ENCODE measurements at places on chromosomes 16 and 17.

DNA sequence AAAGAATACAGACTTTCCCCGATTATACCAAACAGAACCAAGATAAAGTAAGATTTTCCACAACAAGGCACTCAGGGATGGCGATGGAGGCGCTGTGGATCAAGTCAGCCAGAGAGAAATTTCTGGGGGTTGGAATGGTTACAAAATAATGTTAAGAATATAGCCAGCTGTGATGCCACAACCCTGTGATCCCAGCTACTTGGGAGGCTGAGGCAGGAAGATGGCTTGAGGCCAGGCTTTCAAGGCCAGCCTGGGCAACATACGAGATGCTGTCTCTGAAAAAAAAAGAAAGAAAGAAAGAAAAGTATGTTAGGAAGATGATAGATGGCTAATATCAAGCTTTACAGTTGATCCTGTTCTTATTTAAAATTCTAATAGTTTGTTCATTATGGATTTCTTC, 10.6 kb upstream of the ALOX12 start:
- no peak for DNase-seq

DNA sequence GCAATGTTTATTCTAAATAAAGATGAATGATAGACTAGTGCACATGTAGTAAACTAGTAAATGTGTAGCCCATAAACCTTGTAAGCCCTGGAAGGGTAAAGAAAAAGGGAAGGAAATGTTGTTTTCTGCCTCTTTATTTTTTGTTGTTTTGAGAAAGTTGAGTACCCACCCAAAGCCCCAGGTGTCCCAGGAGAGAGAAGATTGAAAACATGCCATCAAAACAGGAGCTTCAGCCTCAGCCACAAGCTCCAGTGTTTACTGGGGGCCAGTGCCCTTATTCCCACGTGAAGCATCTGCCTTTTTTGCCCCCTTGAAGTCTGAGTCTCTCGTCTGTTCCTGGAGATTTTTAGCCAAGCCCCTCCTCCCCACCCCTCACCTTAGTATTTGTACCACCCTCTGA, 121.5 kb downstream of the PRKCB start:
- no peak for DNase-seq

DNA sequence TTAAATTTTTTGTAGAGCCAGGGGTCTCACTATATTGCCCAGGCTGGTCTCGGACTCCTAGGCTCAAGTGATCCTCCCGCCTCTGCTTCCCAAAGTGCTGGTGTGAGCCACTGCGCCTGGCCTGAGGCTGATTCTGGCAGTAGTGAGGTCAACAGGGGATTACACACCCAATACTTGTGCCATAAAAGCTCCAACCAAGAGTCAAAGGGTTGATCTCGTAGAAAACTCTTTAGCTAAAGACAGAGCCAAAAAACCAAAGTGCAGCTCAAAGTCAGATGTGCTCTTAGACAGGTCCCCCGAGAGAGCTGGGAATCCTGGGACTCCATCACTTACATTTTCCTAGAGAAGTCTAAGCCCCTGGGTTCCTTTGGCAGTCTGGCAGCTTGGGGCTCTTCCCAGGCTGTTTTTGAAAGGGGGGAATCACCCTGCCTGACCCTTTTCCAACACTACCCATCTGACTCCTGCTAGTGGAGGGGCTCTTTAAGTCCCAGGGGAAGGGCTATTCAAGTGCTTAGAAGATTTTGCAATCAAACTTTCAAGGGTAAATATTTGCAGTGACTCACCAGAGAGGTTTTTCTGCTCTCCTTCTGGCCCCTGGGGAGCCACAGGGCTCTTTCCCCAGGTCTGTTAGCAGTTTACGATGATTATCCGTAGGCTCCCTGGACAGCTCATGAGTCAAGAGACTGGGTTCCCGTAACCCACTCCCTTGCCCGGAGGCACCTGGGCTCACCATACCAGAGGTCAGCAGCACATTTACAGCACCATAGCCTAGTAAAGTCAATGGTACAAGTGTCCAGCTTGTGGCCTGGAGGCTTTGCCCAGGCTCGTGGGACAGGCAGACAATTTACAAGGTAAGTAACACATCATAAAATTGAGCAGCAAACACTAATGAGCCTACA, 408.7 kb downstream of the SLC39A11 start:
- DNase-seq, result peak; percentile 96

DNA sequence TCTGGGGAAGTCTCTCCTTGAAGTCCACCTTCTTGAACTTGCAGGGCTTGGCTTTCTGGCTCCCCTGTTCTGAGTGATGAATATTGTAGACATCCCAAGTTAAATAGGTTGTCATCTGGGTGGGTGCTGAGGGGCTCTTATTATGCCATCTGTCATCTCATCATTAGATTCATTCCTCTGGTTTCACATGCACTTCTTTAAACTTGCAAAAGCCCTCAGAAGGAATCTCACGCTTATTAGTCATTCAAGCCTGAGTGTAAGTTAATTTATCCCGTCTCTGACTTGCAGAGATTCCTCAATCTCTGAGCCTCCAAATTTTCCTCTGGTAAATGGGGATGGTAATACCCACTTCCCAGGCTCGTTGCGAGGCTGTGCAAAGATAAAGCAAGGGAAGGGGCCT, 5.7 kb downstream of the MGAT5B start:
- peak; percentile 67 for DNase-seq

DNA sequence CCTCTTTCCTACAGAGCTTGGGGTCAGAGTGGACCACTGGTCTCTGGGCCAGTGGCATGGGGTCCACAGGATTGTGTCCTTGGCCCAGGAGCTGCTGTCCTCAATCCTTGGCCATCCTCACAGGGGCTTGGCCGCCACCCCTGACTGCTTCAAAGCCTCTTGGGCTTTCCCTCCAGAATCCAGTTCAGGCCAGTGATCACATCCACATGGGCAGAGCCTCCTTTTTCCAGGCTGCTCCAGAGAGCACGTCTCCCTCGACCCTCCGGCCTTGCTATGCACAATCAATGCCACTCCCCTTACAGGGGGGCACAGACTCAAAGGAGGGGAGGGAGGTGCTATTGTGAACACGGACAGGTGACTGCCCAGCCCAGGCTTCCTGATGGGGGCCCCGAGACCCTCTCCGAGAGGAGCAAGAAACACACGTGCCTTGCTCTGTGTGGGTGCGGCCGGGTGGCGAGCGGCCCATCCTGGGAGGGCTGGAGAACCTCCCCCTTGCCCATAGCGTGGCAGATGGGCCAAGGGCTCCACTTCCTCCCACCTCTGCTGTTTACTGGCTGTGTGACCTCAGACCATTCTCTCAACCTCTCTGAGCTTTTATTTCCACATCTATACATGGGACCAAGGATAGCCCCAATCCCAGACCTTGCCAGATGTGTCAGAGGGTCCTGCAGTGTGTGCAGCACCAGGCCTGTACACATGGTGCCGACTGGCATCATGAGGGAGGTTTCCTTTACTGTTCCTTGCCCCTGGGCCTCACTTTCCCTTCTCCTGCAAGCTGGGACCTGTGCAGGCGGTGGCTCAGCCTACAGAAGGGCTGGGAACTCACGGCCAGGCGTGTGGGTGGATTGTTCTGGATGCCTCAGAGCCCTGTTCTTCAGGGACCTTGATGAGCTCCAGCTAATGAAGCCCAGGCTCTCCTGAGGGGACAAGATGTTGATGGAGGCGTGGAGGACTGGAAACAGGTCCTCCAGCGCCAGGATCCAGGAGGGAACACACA, 229.0 kb upstream of the GSE1 start:
- no peak for DNase-seq

- DNase-seq, result no peak
Observed at GRCh38 chr16:47129755-47130435, 13.8 kb downstream of the NETO2 start.

GRCh38 chr17:39676198-39676819, 8.1 kb downstream of the PNMT start:
- DNase-seq, result no peak

DNA sequence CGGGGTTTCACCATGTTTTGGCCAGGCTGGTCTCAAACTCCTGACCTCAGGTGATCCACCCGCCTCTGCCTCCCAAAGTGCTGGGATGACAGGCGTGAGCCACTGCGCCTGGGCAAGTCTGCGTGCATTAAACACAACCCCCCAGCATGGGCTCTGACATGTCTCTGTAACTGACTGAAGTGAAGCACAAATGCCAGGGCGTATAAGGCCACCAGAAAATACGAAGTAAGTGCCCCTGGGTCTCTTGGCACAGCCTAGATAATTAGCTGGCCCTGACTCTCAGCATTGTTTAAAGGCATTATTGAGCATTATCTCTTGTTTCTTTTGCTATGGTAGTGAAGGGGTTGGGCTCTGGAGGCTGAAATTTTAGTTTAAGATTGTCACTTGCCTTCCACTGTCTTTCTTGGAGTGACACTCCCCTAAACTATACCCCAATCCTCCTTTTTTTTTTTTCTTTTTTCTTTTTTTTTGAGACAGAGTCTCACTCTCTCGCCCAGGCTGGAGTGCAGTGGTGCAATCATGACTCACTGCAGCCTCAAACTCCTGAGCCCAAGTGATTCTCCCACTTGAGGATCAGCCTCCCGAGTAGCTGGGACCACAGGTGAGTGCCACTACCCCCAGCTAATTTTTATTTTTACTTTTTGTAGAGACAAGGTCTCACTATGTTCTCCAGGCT, 8.2 kb upstream of the SEC14L1 start:
- no peak for DNase-seq

- DNase-seq, result no peak
Observed at GRCh38 chr17:77995146-77995852, 36.8 kb downstream of the TNRC6C start.

- DNase-seq, result no peak
Observed at GRCh38 chr17:13509527-13509926, 92.2 kb downstream of the HS3ST3A1 start.

GRCh38 chr17:78034429-78035091, 76.1 kb downstream of the TNRC6C start:
- DNase-seq, result no peak

GRCh38 chr16:21037736-21038135, 112.9 kb downstream of the DNAH3 start:
- DNase-seq, result no peak

GRCh38 chr17:13822700-13823099, 221.0 kb upstream of the HS3ST3A1 start:
- DNase-seq, result no peak

- DNase-seq, result no peak
Observed at GRCh38 chr16:67999985-68000384, 701 bp upstream of the DPEP2 start.

- no peak for DNase-seq
Observed at GRCh38 chr17:58238147-58238634, at the start of gene LPO. LPO (plus strand) TSS chr17:58238584; CDS start chr17:58242980, 4,396 bp downstream.

DNA sequence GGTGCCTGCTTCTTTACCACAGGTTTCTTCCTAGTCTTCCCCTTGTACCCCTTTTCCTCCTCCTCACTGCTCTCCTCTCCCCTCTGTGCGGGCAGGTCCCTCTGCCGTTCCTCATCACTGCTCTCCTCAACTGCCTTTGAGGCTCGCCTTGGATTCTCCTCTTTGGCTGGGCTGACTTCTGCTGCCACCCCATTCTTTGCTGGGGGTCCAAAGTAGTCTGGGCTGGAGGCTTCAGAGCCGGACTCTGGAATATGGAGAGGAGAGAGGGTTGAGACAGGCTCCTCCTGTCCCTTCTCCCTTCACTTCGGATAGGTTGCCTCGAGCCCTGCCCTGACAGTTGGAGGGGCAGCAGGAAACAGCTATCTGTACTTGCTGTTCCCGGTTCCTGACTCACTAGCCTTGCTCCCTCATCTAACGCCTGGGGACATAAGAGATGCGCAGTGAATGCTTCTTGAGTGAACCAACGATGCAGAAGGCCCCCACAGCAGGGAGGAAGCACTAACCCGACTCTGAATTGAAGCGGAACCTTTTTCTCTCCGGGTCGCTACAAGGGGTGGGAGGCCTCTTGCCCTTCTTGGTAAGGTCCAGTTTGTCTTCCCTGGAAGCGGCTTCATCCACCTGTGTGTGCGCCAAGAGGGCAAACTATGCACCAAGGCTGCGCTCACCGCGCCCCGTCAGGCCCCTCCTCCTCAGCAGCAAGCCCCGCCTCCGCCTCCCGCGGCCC, 655 bp downstream of the HIRIP3 start:
- DNase-seq, result no peak

GRCh38 chr17:76700617-76701470, 9.9 kb downstream of the MXRA7 start:
- peak; percentile 77 for DNase-seq

- DNase-seq, result no peak
Observed at GRCh38 chr17:20989991-20990855, 52.6 kb downstream of the USP22 start.

GRCh38 chr17:81399481-81400153, 4.4 kb downstream of the BAHCC1 start:
- no peak for DNase-seq

DNA sequence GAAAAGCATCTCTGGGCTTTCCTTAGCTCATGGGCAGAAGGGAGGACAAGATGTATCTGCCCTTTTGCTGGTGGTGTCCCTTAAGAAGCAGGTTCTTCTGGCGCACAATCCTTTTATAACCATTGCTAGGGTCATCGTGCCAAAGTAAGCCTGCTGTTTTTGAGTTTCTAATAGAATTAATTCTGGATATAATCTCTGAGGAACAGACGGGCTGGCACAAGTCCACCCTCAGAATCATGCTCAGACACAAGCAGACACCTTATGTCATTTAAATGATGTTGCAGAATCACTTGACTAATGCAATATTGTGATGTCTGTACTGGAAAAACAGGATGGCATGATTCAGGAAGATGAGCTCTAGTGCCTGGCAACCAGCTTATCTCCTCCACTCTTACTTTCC, 18.8 kb upstream of the MMD start:
- no peak for DNase-seq

DNA sequence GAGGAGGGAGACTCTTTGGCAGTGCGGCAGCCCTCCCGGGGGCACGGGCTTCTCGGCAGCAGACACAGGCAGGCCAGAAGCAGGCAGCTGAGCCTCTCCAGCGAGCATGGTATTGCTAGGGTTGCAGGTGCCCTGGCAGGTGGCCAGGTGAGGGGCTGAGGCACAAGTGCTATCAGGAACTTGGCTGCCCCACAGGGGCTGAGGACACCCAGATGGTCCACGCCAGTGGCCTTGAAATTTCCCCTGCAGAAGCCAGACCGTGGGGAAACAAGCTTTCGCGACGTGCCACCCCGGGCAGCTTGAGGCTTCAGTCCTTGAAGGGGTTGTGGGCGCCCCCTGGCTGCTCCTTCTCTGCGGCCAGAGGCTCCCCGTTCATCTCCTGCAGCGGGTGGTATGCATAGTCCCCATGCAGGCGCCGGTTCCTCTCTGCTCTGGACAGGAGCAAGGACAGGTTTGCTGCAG, 8.5 kb downstream of the NAGPA start:
- DNase-seq, result no peak

- peak; percentile 7 for DNase-seq
Observed at GRCh38 chr16:11708421-11708820, 34.2 kb downstream of the TXNDC11 start.

GRCh38 chr17:42531455-42532354, 4.3 kb upstream of the NAGLU start:
- peak; percentile 48 for DNase-seq

Data from fibroblast of lung (primary cell).